ENCODE measurements at places on chromosomes 13 and 19.

DNA sequence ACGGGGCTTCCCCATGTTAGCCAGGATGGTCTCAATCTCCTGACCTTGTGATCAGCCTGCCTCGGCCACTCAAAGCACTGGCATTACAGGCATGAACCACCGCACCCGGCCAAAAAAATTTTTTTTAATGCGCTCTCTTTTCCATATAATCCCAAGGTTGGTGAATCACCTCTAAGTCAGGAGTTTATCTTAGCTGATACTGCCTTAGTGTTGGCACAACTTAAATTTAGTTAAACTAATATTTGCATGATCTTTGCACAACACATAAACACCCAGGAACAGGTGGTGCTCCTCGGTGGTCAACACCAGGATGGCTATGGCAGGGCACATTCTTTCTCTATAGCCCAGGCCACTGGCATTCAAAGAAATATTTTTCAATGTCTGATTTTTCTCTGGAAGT is 24.1 kb upstream of the PSG7 start:
- no peak for DNase-seq

- DNase-seq: no peak
Observed at GRCh38 chr13:28636069-28636468, 22.9 kb upstream of the POMP start.

GRCh38 chr13:51237386-51237785 is 15.2 kb downstream of the FAM124A start:
- DNase-seq: no peak

DNA sequence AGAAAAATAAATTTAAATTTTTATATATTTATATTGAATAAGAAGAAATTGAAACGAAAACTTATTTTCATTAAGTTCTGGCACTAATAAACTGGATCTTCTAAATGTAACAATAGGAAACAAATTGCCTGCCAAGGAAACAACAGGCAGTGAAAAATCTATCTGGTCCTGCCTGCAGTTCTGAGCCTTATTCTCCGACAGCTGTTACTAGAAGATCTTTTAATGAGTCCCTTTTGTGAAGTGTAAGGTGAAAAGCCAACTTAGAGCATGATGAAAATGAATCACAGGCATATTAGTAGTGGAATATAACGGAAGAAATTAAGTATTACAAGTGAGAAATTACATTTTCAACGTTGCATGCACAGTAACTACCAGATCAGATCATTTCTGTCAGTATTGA is 1002.7 kb upstream of the PCDH20 start:
- DNase-seq: no peak

- DNase-seq: no peak
Observed at GRCh38 chr19:46206176-46206575, 23.4 kb upstream of the IGFL1 start.

DNA sequence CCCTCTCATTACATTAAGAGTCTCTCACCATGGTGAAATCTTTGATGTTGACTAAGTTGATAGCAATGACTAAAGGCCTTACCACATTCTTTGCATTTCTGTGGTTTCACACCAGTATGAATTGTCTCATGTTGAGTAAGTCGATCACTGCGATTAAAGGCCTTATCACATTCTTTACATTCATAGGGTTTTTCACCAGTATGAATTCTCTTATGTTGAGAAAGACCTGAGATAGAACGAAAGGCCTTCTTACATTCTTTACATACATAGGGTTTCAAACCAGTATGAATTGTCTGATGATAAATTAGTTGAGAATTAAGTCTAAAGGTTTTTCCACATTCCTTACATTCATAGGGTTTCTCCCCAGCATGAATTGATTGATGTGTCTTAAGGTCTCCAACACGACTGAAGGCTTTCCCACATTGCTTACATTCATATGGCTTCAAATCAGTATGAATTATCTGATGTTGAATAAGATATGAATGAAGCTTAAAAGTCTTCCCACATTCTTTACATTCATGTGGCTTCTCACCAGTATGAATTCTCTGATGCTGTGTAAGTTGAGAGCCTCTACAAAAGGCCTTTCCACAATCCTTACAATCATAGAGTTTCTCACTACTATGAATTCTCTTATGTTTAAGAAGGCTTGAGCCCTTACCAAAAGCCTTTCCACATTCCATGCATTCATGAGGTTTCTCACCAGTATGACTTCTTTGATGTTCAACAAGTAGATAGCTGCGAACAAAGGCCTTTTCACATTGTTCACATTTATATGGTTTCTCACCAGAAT is 45.6 kb downstream of the ZNF283 start:
- DNase-seq: no peak

Measured in D721Med (cell line).